ENCODE measurements at places on chromosomes 4 and X.

DNA sequence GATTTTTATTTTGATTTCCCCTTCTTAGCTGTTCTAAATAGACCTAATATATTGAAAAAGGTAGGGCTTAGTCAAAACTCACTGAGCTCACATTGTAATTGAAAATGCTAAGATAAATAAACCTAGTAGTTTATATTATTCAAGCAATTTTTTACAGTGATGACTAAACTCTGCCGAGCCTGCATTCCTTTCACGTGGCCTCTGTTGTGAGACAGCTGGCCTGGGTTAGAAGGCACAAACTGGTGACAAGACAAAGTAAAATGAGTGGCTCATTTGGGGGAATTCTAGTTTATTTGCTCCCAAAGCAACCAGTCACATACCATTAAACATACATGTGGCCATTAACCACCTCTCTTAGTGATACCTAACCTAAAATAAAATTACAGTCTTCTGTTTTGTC, 169.4 kb upstream of the TEX13C start:
- peaks cover 3% of the 10 kb centered on the region for H3K27me3 ChIP-seq
- no peak for DNase-seq
- H3K36me3 ChIP-seq = no peaks in the 10 kb centered on the region
- no peaks in the 10 kb centered on the region for H3K4me1 ChIP-seq

- H3K4me1 ChIP-seq = no peaks in the 10 kb centered on the region
- H3K4me3 ChIP-seq = no peak overlapping the region
- H3K27ac ChIP-seq = no peak overlapping the region
- H3K27me3 ChIP-seq = no peaks in the 10 kb centered on the region
- H3K36me3 ChIP-seq = no peaks in the 10 kb centered on the region
Observed at GRCh38 chrX:13022926-13023325, 21.5 kb downstream of the FAM9C start.

GRCh38 chr4:26947318-26947717, 86.7 kb downstream of the STIM2 start:
- H3K27me3 ChIP-seq = no peaks in the 10 kb centered on the region
- no peak overlapping the region for H3K27ac ChIP-seq
- no peaks in the 10 kb centered on the region for H3K36me3 ChIP-seq
- no peak for DNase-seq
- no peak overlapping the region for H3K4me3 ChIP-seq

DNA sequence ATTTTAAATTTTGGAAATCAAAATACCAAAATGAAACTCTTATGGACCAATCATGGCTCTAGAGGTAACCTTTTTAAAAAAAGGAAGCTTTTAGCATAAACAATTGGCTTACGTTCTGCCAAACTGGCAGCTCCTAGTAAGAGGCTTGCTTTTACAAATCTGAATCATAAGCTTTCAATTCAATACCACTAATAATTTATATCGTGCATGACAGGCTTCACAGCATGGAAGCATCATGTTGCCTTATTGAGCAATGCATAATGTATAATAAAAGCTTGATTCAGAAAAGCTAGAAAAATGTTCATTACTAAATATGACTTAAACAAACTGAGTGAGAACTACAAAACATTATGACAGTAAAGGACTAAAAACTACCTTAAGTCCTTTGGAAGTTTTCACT, 280.9 kb downstream of the IQCM start:
- H3K27me3 ChIP-seq = no peaks in the 10 kb centered on the region
- H3K36me3 ChIP-seq = no peaks in the 10 kb centered on the region
- H3K27ac ChIP-seq = no peak overlapping the region
- no peak overlapping the region for H3K4me3 ChIP-seq
- no peak for DNase-seq

- H3K27me3 ChIP-seq = no peaks in the 10 kb centered on the region
- no peaks in the 10 kb centered on the region for H3K36me3 ChIP-seq
- no peak overlapping the region for H3K27ac ChIP-seq
- H3K4me1 ChIP-seq = no peaks in the 10 kb centered on the region
Observed at GRCh38 chr4:154120690-154121345, 331.9 kb upstream of the SFRP2 start.

DNA sequence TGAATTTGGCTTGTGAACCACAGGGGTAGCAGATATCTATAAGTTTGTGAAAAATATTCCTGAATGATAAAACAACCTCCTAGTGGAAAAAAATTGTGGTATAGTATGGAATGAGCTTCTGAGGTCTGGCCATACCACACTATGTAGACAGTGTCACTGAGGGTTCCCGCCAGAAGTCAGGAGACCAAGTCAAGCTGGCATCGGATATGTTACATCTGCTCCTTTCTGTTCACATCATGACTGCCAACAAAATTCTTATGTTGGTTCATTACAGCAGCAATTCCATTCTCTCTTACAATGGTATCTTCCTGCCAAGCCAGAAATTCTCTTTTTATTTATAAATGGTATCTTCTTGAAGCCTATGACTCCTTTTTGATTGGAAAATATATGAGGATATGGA, 273.0 kb downstream of the PPP3CA start:
- no peaks in the 10 kb centered on the region for H3K4me1 ChIP-seq
- H3K27me3 ChIP-seq = no peaks in the 10 kb centered on the region
- no peaks in the 10 kb centered on the region for H3K36me3 ChIP-seq
